GM23248 (cell line): ENCODE measurements at places on chromosomes 1 and 21.

- H3K27ac ChIP-seq = no peak overlapping the region
- no peak overlapping the region for H3K4me3 ChIP-seq
- no peaks in the 10 kb centered on the region; the same call in 1 of the 2 replicates for H3K27me3 ChIP-seq
Measured at GRCh38 chr1:108531444-108531843, 28.5 kb upstream of the EEIG2 start.

DNA sequence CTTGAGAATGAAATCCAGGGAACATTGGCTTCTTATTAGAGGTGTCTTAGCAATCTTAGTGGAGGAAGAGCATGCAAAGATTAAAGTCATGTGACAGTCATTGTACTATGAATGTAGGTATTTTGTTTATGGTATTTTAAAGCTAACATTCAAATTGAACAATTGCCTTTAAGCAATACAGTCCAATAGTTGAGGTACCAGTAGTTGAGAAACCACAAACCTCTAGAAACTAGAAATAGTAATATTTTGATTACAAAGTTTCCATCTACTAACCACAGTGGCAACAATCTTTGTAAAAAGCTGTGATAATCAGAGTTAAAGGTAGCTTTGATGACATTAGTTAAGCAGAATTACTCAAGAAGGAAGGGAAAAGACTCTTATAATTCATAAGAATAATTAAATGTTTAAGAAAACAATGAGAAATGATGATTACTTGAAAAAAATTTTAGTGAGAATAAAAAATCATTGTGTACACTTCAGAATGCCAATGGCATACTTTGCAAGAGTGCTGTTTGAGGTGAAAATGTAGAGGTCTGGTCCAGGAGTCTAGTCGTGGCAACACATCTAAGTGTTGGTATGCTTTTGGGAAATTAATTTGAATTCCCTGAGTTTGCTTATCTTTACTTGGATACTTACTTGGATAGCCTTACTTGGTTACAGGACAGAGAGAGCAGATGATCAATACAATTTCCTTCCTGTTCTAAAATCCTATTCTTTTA, 104.9 kb upstream of the PTGFR start:
- no peak for DNase-seq
- H3K36me3 ChIP-seq = no peaks in the 10 kb centered on the region
- no peak overlapping the region for H3K4me3 ChIP-seq
- H3K27ac ChIP-seq = no peak overlapping the region
- no peaks in the 10 kb centered on the region for H3K27me3 ChIP-seq

DNA sequence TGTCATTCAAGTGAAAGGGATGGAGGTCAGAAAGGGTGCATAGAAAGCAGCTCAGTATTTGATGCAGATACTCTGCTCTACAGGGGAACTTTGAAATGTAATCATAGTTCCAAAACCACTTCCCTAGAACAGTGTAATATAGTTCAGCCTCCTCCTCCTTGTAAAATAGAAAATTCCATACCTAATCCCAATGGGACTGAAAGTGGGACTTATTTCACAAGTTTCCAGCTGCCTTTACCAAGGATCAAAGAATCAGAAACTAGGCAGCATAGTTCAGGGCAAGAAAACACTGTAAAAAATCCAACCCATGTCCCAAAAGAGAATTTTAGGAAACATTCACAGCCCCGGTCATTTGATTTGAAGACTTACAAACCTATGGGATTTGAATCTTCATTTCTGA, 8.1 kb upstream of the TMCO2 start:
- H3K27me3 ChIP-seq = no peaks in the 10 kb centered on the region
- peaks cover 40% of the 10 kb centered on the region for H3K36me3 ChIP-seq
- H3K4me1 ChIP-seq = peaks cover 19% of the 10 kb centered on the region
- DNase-seq = no peak
- no peak overlapping the region for H3K4me3 ChIP-seq
- H3K27ac ChIP-seq = no peak overlapping the region

DNA sequence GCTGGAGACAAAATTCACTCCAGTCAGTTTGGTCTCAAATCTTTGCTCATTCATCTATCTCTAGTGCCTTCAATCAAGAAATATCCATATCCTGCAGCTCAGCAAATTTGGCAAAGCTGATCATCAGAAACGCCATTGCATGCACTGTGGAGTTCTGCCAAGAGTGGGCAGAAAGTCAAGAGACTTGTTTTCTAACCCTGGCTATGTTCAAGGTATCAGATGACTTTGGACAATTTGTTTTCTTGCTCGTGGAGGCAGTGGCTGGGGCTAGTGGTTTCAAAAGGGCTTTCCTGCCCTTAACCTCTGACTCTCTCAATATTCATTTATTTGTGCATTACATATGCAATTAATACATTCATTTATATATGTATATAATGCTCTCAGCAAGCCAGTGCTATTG, 12.8 kb upstream of the LRRC52 start:
- no peak for DNase-seq
- H3K36me3 ChIP-seq = no peaks in the 10 kb centered on the region
- H3K27ac ChIP-seq = no peak overlapping the region
- no peaks in the 10 kb centered on the region for H3K27me3 ChIP-seq

DNA sequence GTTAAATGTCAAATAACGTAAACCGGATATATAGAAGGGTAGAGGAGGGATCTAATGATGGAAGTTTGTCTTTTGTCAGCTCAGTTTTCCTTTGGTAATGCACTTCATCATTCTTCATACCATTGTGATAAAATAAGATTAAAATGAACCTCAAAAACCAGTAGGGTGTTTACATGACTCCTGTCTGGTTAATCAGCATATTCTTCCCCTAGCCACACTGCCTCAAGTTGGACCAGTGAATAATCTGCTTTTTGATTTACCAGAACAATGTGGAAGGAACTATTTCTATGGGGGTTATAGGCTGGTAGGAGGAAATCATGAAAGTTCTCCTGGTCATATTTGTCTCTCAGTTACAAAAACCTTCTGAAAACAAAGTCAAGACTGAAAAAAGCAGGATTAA, 634.7 kb downstream of the NCAM2 start:
- no peak for DNase-seq
- no peak overlapping the region for H3K4me3 ChIP-seq
- no peak overlapping the region for H3K27ac ChIP-seq
- no peaks in the 10 kb centered on the region for H3K4me1 ChIP-seq
- no peaks in the 10 kb centered on the region for H3K27me3 ChIP-seq
- H3K36me3 ChIP-seq = no peaks in the 10 kb centered on the region
